ENCODE measurements at places on chromosomes 1 and 21. TPM values are rescaled to one million over a fixed set of nuclear protein-coding genes. Genes with fewer than 3 reads are reported as not detected.

RNF186 gene
- total RNA-seq, result not detected

KRTAP13-3 gene
- total RNA-seq, result not detected

DNA sequence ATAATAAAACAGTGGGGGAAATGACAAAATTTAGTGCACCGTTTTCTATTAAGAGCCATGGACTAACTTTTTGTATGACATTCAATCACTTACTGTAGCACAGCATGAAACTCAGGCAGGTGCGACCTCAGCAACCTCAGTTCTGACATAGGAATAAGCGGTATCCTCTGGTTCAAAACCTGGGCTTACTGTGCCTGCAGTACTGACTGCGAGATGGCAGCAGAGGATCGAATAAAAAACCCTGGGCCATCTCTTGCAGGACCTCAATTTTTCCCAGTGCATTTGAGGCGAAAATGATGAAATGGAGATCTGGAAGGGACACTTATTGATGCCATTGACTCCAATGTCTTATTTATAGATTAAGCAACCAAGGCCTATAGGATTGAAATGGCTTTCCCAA is 214.7 kb downstream of the ADGRL2 start:
- no peak overlapping the region for H3K27ac ChIP-seq
- H3K27me3 ChIP-seq, result peaks cover 1% of the 10 kb centered on the region
- no peaks in the 10 kb centered on the region for H3K4me1 ChIP-seq

TFF2 gene
- total RNA-seq, result not detected

DNA sequence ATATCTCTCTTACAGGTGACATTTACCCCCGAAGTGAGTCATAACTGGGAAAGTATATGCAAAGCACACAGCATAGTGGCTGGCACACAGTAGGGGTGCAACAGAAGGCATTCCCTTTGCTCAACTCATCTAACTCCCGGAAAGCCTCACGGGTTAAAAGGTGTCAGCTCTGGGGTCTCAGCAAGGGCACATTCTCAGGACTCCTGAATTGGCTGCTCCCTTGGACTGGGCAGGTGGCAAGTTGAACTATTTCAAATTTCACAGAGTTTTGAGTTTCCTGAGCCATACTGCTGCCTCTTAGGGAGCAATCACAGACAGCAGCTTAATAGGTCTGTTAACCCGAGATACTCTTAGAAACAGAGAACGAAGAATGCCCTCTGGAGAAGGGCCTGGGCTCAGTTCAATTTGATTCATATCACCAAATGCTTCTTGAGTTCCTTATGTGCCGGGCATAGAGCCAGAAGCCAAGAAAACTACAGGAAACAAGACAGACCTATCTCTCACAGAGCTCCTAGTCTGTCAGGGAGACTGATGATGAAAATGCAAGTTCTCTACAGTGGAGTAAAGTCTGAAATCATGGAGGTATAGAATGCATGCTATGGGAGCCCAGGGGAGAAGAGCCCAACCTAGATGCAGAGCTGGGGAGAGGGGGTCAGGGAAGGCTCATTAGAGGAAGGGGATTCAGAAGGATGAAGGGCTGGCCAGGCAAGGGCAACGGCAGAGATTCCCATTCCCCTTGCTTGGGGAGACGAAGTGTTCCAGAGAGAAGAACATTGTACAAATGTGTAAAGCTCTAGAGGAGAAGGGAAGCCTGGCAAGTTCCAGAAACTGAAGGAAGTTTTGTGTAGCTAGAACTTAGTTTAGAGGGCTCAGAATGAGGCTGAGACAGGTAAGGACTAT is 143.9 kb upstream of the HMGB4 start:
- no peak for DNase-seq
- H3K27me3 ChIP-seq, result peaks cover 1% of the 10 kb centered on the region
- no peak overlapping the region for H3K27ac ChIP-seq
- no peaks in the 10 kb centered on the region for H3K4me1 ChIP-seq

DNA sequence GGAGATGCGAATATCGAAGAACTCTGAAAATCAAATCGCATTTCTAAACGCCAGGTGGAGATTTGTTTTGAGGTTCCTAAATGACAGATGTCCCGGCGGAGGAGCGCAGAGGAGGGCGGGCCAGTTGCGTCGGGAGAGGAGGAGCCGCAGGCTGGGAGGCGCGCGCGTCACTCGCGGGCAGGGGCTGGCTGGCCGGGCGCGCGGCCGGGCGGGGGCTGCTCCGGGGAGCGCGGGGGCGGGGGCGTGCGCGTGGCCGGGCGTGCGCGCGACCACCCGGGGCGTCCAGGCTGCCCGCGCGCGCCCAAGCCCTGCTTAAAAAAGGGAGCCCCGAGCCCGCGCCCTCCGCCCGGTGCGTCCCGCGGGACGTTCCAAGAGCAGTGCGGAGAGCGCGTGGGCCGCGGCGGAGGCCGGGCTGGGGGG is 47.3 kb downstream of the H3-3A start:
- H3K4me3 ChIP-seq, result peak overlapping the region; percentile 96
- peaks cover 21% of the 10 kb centered on the region for H3K4me1 ChIP-seq
- DNase-seq, result peak; percentile 83
- H3K27ac ChIP-seq, result peak overlapping the region; percentile 88

CLCA4 gene
- not detected for total RNA-seq

DNA sequence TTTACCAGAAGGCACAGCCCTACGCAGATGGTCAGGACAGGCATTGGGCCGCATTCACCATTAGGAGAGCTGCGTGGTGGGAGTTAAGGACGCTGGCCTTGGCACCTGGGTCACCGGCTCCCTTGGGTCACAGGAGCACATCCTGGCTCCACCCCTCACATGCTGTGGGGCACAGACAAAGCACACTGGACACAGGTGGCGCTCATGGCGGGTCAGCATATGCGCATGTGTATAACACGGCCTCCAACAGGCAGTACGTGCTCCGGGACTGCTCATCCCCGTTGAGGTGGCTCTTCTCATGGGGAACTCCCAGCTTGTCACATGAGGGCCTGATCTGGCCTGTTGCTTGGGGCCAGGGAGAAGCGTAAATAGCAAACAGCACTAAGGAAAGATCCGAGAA is 25.0 kb downstream of the PGBD5 start:
- no peak overlapping the region for H3K4me3 ChIP-seq
- H3K4me1 ChIP-seq, result peaks cover 7% of the 10 kb centered on the region
- no peak for DNase-seq
- peaks cover 3% of the 10 kb centered on the region for H3K27me3 ChIP-seq
- H3K36me3 ChIP-seq, result no peaks in the 10 kb centered on the region

C1orf210 gene
- total RNA-seq, result not detected

GRCh38 chr1:164983023-164983650 is 373.4 kb downstream of the LMX1A start:
- H3K36me3 ChIP-seq, result no peaks in the 10 kb centered on the region
- no peak overlapping the region for H3K4me3 ChIP-seq
- H3K27ac ChIP-seq, result no peak overlapping the region
- H3K4me1 ChIP-seq, result peaks cover 3% of the 10 kb centered on the region

DNA sequence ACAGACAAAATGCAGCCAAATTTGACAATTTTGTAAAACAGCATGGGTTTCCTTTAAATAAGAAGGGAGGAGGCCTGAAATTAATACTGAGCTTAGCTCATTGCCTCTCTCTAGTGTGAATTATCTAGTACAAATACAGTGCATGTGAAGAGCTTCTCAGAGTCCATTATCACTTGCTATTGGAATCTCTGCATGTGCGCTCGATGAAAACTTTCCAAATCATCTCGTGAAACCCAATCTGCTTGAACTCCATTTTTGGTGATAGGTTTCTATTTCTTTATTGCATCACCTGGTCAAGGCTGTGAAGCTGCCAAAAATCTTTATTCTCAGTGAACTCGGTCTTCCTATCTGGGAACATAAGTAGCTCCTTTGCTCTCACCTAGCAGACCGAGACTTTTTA is 49.5 kb upstream of the LYPLAL1 start:
- DNase-seq, result no peak
- no peaks in the 10 kb centered on the region for H3K27me3 ChIP-seq
- no peak overlapping the region for H3K27ac ChIP-seq
- peaks cover 2% of the 10 kb centered on the region for H3K4me1 ChIP-seq
- no peak overlapping the region for H3K4me3 ChIP-seq
- H3K36me3 ChIP-seq, result no peaks in the 10 kb centered on the region

- H3K4me3 ChIP-seq, result no peak overlapping the region
- DNase-seq, result no peak
- H3K27me3 ChIP-seq, result peaks cover 2% of the 10 kb centered on the region
- no peaks in the 10 kb centered on the region for H3K36me3 ChIP-seq
- no peak overlapping the region for H3K27ac ChIP-seq
Observed at GRCh38 chr1:49016030-49016977, 239.6 kb upstream of the BEND5 start.

WNT4 gene
- 0.77 TPM for total RNA-seq

- no peak overlapping the region for H3K4me3 ChIP-seq
- H3K27me3 ChIP-seq, result peaks cover 4% of the 10 kb centered on the region
- no peak overlapping the region for H3K27ac ChIP-seq
- H3K36me3 ChIP-seq, result no peaks in the 10 kb centered on the region
Observed at GRCh38 chr1:243924188-243924587, 74.1 kb upstream of the AKT3 start.

CD84 gene
- total RNA-seq, result not detected

DNA sequence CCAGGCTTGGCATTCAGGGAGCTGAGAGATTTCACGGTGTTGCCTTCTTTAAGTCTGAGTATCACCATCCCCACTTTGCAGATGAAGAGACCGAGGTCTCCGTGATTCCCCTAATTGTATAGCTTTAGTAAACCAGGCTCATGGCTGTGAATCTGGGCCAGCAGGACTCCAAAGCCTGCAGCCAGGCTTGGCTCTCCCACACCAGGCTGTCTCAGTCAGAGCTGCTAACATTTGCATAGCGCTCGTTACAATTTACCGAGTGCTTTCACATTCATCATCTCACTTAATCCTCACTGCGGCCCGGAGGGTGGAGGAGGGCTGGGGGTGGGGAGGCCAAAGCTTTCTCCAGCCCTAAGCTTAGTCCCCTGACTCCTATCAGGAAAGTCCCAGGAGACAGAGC is 11.7 kb downstream of the C1orf94 start:
- H3K4me1 ChIP-seq, result peaks cover 6% of the 10 kb centered on the region
- no peak overlapping the region for H3K27ac ChIP-seq
- no peak overlapping the region for H3K4me3 ChIP-seq
- H3K27me3 ChIP-seq, result peaks cover 3% of the 10 kb centered on the region

DNA sequence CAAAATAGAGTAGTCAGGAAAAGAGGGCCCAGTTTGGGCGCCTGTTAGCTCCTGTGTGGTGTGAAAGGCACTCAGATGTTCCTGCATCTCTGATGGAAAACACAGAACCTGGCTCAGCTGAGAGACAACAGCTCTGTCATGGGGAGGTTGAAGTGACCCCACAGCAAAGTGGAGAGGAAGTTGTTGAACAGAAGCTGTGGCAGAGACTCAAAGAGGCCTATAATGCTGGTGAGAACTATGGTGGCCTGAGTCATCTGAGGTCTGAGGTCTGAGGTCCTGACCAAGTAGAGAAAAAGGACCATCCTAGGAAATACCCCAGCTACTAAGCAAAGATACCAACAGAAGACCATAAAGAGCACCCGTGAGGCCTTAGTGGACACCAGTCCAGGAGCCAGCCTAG is 45.6 kb upstream of the JAK1 start:
- H3K27ac ChIP-seq, result peak overlapping the region; percentile 21
- no peak for DNase-seq
- H3K4me1 ChIP-seq, result peaks cover 12% of the 10 kb centered on the region
- no peaks in the 10 kb centered on the region for H3K36me3 ChIP-seq
- peaks cover 4% of the 10 kb centered on the region for H3K27me3 ChIP-seq

SPATA45 gene
- 0.82 TPM for total RNA-seq

NGF gene
- 0.69 TPM for total RNA-seq

GRCh38 chr1:229002451-229002960 is 267.2 kb downstream of the RHOU start:
- no peaks in the 10 kb centered on the region for H3K27me3 ChIP-seq
- H3K27ac ChIP-seq, result no peak overlapping the region
- DNase-seq, result no peak
- H3K4me3 ChIP-seq, result no peak overlapping the region

- peaks cover 2% of the 10 kb centered on the region for H3K27me3 ChIP-seq
- peaks cover 5% of the 10 kb centered on the region for H3K4me1 ChIP-seq
- no peak overlapping the region for H3K4me3 ChIP-seq
- no peaks in the 10 kb centered on the region for H3K36me3 ChIP-seq
- no peak for DNase-seq
Observed at GRCh38 chr21:45562965-45563364, 20.7 kb upstream of the SLC19A1 start.

DNA sequence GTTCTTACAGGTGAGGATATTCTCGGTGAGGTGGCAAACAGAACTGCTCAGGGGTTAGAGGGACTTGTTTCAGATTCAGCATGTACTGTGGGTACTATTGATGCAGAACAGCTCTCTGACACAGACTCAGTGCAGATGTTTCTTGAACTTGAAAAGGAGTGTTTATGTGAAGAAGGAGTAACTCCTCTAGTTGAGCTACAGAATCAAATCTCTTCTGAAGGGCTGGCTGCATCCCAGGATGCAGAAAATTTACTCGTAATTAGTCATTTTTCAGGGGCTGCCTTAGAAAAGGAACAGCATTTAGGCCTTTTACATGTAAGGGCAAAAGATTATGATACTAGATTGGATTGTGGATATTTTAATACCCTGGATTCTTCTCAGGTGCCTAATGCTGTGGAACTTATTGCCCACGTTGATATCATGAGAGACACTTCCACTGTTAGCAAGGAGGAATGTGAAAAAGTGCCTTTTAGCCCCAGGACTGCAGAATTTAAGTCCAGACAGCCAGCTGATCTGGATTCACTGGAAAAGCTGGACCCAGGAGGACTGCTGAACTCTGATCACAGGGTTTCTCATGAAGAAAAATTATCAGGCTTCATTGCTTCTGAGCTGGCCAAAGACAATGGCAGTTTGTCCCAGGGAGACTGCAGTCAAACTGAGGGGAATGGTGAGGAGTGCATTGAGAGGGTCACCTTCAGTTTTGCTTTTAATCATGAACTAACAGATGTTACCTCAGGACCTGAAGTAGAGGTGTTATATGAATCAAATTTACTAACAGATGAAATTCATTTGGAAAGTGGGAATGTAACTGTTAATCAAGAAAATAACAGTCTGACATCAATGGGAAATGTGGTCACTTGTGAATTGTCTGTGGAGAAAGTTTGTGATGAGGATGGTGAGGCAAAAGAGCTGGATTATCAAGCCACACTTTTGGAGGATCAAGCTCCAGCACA is 79.6 kb upstream of the BMP8A start:
- no peak overlapping the region for H3K27ac ChIP-seq
- H3K36me3 ChIP-seq, result peaks cover 37% of the 10 kb centered on the region
- H3K4me1 ChIP-seq, result peaks cover 67% of the 10 kb centered on the region
- H3K27me3 ChIP-seq, result peaks cover 26% of the 10 kb centered on the region

GRCh38 chr1:30879126-30879786 is 29.3 kb downstream of the SDC3 start:
- H3K4me1 ChIP-seq, result peaks cover 44% of the 10 kb centered on the region
- peak overlapping the region; percentile 32 for H3K27ac ChIP-seq
- H3K36me3 ChIP-seq, result peaks cover 10% of the 10 kb centered on the region
- peaks cover 13% of the 10 kb centered on the region for H3K27me3 ChIP-seq

- H3K4me1 ChIP-seq, result no peaks in the 10 kb centered on the region
- no peaks in the 10 kb centered on the region for H3K27me3 ChIP-seq
- H3K27ac ChIP-seq, result no peak overlapping the region
- no peaks in the 10 kb centered on the region for H3K36me3 ChIP-seq
- DNase-seq, result no peak
- H3K4me3 ChIP-seq, result no peak overlapping the region
Observed at GRCh38 chr21:28247454-28248020, 745.1 kb downstream of the LTN1 start.

CD5L gene
- total RNA-seq, result not detected

F13B gene
- total RNA-seq, result not detected

RIMS3 gene
- total RNA-seq, result 5.4 TPM
